ELR (cell line): ENCODE measurements at places on chromosomes 16 and 17.
A peak's percentile ranks its signal among the peaks of the same experiment; 100 is the strongest.

- no peak for DNase-seq
Observed at GRCh38 chr17:2850991-2851390, 54.8 kb downstream of the RAP1GAP2 start.

GRCh38 chr16:53219795-53220454, 165.1 kb downstream of the CHD9 start:
- peak; percentile 85 for DNase-seq

- DNase-seq: no peak
Observed at GRCh38 chr17:2602597-2603017, 9.2 kb downstream of the PAFAH1B1 start.

DNA sequence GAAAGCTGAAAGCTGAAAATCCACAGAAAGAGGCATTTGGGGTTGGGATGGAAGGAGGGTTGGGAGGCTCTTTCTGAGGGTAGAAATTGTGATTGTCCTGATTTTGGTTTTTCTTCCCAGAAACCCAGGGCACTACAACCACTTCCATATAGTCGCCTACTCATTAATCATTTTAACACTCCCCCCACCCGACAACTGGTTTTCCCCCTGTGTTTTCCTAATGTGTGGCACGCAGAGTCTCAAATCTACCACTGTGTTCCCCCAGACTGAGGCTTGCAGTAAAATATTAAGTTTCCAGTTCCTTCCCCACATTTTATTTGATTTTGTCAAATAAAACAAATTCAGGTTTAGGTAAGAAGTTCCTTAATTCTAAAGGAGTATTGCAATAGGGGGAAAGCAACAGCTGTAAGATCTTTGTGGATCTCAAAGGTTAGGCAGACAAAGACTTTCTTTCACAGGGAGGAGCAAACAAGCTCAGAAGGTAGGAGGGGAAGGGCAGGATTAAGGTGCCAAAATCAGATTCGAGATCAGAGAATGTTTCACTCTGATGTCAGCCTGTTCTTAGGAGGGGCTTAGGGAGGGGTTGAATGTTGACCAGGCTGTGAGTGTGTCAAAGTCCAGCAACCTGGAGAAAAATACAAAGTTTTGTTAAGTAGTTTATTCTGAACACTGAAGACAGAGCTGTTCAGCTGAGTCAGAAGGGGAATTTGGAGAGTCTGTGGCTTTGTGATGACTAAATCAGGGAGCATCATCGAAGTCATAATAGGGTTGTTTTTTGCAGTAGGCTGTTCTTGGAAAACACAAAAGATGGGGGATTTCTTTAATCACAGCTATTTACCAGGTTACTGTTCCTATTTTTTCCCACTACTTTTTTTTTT, 3.6 kb downstream of the ZNF267 start:
- DNase-seq: peak; percentile 94

DNA sequence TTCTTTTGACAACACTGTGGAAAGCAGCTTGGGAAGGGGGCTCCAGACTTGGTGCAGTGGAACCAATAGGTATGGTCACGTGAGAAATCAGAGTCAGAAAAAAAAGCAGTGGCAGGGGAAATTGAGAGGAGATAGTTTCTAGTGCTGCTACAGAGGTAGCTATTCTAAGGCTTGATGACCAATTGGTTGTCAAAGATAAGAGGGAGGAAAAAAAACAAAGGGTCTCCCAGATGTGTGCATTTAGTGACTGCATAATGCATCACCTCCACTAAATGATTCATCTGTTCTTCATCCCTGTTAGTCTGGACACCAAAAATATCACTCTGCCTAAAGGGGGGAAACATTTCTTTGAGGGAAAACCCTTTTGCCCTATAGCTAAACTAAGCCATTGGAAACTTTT, 56.5 kb downstream of the PIGL start:
- peak; percentile 89 for DNase-seq

DNA sequence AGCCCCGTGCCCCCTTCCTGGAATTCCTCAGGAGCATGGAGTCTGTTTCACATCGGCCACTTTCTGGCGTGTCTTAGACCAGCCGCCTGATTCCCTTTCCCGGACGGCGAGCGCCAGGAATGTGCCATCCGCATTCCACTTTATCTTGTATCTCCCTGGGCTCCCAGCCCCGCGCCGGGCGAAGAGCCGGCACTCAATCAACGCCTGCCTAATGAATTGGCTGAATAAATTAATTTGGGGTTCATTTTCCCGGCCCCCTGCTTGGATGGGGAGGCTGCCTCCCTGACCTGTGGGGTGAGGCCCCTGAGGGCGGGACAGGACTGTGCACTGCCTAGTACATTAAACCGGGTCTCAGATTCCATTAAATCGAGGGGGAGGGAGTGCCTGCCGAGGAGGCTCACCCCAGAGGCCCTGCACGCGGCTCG, 282.3 kb upstream of the TNRC6C start:
- no peak for DNase-seq

DNA sequence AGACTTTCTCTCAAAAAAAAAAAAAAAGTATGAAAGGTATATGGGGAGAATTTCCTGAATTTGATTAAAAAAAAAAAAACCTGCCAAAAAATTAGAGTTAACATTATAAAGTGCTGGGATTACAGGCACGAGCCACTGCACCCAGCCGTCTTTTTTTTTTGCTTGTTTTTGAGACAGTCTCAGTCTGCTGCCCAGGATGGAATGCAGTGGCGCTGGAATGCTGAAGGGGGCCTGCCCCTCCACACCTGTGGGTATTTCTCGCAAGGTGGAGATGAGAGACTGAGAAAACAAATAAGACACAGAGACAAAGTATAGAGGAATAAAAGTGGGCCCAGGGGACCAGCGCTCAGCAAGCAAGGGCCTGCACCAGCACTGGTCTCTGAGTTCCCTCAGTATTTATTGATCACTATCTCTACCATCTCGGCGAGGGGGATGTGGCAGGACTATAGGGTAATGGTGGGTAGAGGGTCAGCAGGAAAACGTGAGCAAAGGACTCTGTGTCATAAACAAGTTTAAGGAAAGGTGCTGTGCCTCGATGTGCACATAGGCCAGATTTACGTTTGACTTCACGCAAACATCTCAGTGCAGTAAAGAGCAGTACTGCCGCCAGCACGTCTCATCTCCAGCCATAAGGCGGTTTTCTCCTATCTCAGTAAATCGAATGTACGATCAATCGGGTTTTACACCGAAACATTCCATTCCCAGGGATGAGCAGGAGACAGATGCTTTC, 117.2 kb downstream of the GOSR1 start:
- DNase-seq: no peak

DNA sequence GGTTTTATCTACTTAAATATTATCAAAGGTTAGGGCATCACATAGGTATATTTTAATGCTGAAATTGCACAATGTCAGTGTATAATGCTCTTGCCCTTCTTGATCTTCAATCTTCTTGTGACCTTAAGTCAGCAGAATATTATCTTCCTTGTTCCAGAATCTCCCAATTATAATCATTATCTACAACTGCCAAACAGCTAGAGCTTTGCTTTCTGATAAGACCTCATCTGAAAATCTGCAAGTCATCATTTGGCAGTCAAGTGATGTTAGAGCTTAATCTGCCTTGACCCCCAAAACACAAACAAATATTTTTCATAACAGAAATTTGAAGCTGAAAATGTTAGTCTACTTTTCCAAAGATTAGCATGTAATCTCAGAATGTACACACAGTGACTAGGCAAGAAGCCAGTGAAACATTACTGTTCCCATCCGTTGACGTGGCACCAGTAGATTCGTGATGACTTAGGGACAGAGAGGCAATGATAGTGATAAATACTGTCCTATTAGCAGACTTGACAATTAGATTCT, 19.8 kb downstream of the REXO5 start:
- no peak for DNase-seq

DNA sequence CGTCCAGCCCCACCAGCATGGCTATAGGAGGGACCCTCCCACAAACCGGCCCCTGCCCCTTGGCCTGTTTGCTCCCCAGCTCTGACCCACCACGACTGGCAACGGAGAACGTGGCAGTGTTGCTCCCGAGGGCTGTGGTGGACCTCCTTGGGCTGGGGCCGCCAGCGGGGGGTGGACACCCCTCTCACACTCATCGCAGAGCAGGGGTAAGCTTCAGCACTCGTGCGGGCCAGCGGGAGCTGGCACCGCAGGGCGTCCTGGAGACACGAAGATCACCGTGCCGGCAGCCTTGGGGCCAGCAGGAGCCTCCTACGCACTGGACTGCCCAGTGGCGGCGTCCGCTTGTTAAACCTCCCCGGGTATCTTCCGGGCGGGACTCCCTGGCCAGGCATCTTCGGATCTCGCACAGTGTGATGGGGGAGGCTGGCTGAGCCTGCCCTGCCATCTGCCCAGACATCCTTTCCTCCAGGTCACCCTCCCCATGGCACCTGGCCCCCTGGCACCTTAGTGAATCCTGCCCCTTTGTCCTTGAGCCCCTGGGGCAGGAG, 53.5 kb downstream of the ABR start:
- DNase-seq: no peak

DNA sequence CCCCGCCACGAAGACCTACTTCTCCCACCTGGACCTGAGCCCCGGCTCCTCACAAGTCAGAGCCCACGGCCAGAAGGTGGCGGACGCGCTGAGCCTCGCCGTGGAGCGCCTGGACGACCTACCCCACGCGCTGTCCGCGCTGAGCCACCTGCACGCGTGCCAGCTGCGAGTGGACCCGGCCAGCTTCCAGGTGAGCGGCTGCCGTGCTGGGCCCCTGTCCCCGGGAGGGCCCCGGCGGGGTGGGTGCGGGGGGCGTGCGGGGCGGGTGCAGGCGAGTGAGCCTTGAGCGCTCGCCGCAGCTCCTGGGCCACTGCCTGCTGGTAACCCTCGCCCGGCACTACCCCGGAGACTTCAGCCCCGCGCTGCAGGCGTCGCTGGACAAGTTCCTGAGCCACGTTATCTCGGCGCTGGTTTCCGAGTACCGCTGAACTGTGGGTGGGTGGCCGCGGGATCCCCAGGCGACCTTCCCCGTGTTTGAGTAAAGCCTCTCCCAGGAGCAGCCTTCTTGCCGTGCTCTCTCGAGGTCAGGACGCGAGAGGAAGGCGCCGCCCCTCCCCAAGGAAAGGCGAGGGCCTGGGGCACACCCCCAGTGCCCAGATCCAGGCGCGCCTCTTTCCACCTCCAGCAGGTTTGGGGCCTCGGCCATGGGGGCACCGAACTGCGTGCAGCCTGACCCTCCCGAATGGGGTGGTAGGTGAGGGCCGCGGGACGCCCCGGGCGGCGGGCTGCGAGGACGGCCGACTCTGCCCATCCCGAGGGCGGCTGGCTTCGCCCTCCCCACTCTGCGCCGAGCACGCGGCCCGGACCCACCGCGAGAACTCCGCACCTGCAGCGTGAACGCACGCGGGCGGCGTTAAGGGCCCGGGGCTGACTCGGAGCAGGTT, 664 bp downstream of the HBQ1 start:
- peak; percentile 69 for DNase-seq

DNA sequence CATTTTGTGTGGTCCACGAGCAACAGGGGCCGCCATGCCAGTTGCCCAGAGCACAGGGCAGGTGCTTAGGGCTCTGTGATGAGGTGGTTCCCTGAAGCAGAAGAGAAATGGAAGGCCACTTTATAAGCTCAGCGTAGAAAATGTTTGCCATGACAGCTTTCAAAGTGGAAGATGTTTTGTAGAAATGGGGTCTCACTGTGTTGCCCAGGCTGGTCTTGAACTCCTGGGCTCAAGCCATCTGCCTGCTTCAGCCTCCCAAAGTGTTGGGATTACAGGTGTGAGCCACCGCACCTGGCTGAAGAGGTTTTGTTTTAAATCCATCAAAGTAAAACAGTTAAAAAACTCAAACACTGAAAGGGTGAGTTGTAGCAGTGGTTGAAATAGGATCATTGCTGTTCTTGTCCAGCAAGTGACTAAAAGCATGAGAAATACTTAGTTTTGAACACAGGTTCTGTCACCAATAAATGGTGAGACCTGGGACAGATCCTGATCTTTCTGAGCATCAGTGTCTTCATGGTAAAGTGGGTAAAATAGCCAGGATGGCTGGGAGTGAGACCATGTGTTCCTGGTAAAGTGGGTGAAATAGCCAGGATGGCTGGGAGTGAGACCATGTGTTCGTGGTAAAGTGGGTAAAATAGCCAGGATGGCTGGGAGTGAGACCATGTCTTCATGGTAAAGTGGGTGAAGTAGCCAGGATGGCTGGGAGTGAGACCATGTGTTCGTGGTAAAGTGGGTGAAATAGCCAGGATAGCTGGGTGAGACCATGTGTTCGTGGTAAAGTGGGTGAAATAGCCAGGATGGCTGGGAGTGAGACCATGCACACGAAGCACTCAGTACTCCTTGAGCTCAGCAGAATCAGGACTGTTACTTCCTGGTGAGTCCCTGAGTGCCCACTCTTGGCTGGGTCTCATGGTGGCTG, 46.0 kb downstream of the BANP start:
- no peak for DNase-seq

- no peak for DNase-seq
Observed at GRCh38 chr16:8519179-8519578, 71.1 kb downstream of the TMEM114 start.

GRCh38 chr17:28240688-28241340, 78.2 kb upstream of the TMEM97 start:
- no peak for DNase-seq

DNA sequence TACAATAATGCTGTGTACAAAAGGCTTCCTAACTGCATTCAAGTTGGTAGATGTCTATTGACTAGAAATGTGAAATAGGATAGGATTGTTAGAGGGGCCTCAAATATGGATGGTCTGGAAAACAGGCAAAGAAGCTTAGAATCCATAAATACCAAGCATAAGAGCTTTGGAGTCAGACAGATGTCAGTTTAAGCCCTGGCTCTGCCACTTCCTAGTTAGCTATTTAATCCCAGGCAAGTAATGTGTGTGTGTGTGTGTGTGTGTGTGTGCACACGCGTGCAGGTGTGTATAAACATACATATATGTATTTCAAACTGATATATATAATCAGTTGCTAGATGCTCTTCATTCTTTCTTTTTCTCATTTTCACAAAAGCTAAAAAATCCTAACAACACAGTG, 66.7 kb downstream of the MMD start:
- no peak for DNase-seq

DNA sequence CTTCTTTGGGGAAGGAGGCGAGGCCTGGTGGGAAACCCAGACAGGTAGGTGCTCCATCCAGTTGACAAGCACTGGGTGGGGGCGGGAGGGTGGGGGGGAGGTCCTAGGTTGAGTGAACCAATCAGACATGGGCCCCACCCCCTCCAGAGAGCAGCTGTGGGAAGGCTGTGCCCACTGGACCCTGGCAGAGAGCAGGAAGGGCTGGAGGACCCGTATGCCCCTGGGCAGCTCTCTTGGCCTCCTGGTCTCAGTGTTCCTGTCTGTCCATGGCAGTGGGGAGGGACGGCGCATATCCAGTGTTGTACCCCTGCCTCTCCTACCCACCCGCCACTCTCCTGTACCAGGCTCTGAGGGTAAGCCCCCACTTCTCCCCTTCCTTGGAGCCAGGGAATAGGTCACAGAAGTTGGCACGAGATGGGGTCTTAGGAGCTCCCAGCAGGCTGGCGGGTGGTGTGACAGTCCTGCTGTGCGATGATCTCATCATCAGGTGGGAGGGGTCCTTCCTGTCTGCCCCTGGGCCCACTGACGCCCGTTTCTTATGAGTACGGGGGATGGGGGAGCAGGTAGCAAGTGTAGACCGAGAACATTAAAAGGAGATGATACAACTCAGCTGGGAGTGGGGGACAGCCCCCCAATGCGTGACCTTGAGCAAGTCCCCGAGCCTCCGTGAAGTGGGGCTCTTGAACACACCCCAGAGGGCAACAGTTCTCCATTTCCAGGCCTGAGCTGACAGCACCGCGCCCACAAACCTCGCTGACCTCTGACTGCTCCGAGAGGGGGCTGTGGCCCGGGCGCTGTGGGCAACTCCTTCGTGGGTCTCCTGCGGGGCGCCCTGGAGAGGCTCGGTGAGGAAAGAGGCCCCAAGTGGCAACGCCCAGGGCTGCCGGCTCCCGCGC, 1.2 kb upstream of the ZFPM1 start:
- no peak for DNase-seq

GRCh38 chr16:54318941-54319340, 32.4 kb upstream of the IRX3 start:
- peak; percentile 13 for DNase-seq

- DNase-seq: no peak
Observed at GRCh38 chr17:34398990-34399389, 36.0 kb upstream of the CCL1 start.
